CD4-positive, alpha-beta T cell treated with Interleukin-15 for 4 hours (primary cell): ENCODE measurements at places on chromosomes 2 and 18.

DNA sequence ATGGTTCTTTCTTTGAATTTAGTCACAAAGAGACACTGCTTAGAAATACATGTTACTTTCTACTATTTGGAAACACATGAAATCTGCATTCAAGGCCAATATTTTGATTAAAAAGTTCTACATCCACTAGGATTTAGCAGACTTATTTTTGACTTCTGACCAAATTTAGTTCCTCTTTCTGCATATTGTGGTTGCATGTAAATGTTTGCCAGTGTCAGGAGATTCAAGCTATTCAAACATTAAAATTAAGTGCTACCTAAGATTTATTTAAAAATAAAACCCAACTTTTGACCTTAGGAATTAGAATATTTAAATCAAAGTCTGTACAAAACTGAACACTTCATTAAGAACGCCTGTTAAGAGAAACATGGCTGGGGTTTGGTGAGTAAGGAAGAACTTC, 891.1 kb downstream of the CPS1 start:
- DNase-seq, result no peak

- DNase-seq, result no peak
These were observed 1132.9 kb upstream of the ZEB2 start for GRCh38 chr2:145652571-145653545.

DNA sequence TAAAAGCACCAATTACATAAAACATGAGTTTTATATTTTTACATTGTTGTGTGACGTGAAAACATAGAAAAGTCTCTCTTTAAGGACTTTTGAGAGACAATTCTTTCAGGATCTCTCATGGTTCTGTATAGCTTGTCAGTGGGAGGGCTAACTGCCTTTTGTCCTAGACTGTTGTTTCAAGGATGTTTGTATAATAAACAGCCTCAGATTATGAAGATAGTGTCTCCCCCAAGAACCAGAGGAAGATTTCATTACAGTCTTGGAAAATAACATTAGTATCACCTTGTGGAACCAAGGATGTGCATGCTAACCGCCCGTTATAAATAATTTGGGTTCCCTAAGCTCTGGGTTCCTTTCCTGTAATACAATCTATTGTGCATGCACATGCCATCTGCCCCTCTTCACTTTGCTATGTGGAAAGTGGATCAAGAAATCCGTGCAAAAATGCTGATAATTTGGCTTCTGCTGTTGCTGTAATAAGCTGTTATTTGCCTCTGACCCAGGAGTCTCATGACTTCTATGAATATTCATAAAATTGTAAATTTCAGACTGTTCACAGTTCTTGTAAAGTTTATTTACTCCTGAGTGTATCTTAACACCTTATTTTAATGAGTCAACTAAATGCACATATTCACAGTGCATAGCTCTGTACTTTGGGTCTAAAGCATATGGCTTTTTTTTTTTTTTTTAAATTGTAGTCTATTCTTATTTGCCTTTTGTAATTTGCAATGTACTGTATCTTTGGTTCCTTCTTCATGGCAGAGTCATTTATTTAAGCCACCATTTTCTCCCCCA, 265.5 kb downstream of the PTH2R start:
- DNase-seq, result no peak

DNA sequence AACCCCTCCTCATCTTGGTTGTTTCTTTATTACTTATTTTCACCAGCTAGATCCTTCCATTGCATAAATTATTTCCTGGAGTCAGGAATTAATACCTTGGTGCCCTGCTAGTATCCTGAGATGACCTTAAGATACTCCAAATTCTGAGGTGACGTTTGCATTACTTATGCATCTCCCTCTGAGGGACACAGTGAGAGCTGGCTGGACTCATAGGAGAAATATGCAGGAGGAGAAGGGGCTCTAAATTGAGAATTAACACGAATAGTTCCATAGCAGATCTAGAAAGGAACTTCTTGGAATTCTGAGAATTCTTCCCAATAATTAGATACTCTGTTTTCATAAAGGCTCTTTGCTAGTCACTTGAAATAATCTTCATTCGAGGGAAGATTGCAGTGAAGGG, 310.6 kb upstream of the ZEB2 start:
- DNase-seq, result no peak

DNA sequence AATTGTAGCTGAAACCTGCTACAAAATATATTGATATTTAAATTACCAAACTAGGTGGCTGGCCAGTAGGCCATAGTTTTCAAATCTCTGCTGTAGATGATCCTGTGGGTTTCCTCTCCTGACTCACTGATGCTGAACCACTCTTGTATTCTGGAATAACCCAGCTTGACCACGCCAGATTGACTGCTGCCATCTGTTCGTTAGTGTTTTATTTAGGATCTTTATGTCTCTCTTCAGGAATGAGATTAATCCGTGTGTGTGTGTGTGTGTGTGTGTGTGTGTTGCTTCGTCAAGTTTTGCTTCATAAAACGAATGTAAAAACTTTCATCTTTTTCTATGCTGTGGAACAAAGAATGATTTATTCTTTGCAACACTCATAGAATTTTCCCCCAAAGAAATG, 187.1 kb downstream of the DYSF start:
- DNase-seq, result no peak

DNA sequence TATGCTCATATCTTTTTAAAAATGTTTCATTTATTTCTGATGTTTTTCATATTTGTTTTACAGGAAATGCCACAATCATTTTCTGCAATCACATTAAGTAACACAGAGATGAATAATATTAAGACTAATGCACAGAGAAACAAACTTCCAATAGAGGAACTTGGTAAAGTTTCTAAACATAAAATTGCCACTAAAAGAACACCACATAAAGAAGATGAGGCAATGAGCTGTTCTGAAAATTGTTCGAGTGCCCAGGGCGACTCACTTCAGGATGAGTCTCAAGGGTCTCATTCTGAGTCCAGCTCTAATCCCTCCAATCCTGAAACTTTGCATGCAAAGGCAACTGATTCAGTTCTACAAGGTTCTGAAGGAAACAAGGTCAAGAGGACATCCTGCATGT, 70.4 kb downstream of the APLF start:
- no peak for DNase-seq

DNA sequence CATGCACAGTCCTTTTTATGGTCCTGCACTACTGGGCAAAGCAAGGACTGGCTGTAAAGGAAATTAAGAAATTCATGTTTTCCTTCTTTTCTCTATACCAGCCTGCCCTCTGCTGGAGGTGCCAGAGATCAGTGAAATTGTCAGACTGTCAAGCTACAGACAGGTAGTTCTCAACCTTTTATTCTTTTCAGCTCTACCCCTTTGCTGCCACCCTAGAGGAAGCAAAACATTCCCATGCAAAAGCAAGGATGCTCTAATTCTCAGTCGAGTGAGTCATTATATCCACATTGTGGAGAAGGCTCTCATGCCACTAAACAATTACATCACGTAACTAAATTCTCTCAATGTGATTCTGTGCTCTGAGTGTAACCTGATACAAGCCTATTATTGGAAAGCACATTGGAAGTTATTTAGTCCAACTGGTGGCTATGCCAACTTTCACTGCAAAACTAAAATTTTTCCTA, 25.0 kb upstream of the RAPGEF4 start:
- peak; percentile 33 for DNase-seq

DNA sequence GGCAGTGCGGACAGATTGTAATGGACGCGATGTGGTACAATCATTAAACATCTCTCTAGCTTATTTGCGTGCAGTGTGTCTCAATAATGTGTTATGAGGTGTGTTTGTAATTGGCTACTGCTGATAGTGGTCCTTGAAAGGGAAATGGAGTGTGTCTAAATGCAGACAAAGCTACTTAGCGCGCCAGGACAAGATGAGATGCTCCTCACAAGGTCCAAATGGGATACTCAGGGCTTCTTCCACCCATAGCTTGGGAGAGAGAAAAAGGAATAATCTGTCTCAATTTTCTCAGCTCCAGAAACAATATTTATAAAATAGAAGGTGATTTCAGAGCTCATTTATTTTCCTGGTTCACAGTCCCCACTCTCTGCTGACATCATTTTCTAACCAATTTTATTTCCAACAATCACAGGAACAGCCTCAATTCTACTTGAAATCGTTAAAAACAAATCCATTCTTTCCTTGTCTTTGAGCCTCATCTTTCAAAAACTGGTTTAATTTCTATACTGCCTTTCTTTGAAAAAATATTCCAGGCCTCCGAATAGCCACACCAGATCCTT, 28.5 kb downstream of the GALNT14 start:
- DNase-seq, result no peak

GRCh38 chr2:175883586-175884194, 118.4 kb downstream of the LNPK start:
- no peak for DNase-seq

DNA sequence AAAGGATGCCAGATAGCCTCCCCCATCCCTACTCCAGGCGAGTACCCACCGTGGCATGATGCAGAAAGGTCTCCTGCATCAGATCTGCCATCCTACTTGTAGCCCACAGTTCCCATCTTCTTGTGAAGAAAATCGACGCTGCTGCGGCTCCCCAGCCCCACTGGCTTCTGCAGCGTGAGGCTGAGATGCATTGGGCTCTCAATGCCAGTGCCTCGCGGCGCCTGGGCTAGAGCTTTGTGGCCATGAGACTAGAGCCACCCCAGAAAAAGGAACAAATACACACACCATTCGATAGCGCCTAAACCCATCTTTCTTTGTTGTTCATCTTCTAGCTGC, 2.8 kb downstream of the NOL4 start:
- no peak for DNase-seq

DNA sequence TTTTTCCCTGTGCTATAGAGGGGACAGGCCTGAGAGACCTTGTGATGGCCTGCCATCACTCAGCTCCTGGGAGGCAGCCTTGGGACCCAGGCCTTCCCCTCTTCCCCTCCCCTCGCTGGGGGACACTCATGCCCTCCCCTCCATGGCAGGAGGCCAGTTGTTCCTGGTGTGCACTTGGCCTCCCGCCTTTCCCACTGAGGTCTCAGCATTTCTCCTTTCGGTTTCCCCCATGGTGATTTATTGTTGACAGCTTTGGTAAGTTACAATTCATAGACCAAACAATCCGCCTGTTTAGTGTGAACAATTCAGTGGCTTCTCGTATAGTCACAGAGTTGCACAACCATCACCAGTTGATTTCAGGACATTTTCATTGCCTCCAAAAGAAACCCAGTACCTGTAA, 10.2 kb upstream of the CNDP1 start:
- no peak for DNase-seq

DNA sequence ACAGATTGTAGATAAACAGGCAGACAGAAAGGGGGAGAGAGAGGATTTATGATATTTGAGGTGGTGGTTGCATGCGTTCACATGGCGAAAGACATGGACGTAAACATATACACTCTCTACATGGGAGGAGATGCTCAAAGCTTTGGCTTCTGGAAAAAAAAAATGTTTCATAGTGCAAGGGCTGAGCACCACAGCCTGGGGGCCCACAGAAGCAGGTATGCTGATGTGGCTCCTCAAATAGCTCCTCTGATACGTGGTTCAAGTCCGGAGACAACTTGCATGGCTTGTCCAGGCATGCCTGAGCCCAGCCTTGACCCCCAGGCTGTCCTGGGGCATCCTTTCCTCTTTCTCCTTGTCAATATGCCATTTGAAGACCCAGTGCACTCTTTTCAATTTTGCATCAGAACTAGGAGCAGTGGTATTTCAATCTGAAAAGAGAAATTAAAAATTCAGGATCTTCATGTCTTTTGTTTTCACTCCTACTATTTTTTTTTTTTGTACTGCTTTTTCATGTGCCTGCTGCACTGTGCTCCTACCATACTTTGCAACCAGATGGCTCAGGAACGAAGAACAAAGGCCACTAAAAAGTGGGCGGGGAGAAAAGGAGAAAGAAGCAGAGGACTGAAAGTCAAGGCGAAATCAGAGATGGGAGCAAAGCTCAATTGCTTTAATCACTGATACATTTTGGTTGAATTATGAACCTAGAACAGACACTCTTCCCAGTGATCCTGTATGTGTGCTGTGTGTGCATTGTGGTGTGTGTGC, 495.7 kb upstream of the TCF4 start:
- no peak for DNase-seq

DNA sequence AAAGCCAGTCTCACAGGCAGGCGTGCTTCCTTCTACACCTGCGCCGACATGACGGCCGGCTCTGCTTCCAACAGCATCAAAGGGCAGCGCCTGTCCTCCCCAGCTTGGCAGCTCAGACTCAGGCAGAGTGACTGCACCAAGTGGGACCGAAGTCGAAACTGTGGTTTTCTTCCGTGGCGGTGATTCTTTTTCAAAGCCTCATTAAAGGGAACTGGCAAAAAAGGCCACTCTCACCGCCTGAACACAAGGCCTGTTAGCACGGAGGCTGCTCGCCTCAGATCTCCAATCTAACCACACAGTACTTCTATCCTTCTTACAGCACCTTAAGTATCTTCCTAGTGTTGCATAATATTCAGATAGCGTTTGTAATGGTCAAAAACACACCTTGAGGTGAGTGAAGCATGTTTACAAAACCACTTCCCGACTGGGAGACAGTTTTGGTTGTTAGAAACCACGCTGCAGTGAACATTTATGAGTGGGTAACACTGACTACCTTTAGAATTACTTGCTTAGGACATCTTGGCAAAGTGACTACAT, 236.4 kb downstream of the HDAC4 start:
- peak; percentile 27 for DNase-seq

GRCh38 chr2:148590612-148591011, 53.9 kb upstream of the EPC2 start:
- DNase-seq, result no peak

- DNase-seq, result no peak
These were observed 126.2 kb downstream of the NR4A2 start for GRCh38 chr2:156206355-156206754.

DNA sequence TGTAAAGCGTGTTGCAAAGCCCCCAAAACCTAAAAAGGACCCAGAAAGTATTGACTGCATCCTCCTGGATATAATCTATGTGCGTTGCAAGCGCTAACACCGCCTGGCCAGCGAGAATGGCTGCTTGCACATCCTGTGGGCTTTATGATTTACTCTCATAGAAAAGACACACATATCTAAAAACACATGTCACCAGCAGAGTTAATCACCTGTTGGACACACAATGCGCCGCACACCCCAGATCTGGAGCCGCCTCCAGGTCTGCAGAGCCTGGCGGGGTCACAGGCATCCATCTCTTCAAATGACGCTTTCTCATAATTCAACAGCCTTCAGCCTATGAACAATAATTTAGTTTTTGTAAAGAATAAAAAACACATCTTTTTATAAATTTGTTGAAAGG, 186.5 kb downstream of the RTP5 start:
- no peak for DNase-seq

- DNase-seq, result no peak
These were observed 157.9 kb downstream of the ADCYAP1 start for GRCh38 chr18:1062588-1062987.

- DNase-seq, result no peak
These were observed 179.6 kb downstream of the SATB2 start for GRCh38 chr2:199278099-199278498.

GRCh38 chr2:72956050-72956395, 38.7 kb downstream of the EMX1 start:
- no peak for DNase-seq

- DNase-seq, result no peak
These were observed 124.6 kb upstream of the CREB1 start for GRCh38 chr2:207405150-207405549.

- DNase-seq, result no peak
These were observed 34.3 kb downstream of the CCDC68 start for GRCh38 chr18:54924948-54925347.

- DNase-seq, result no peak
These were observed 237.5 kb upstream of the PXDN start for GRCh38 chr2:1981850-1982249.

- no peak for DNase-seq
These were observed 66.0 kb upstream of the FAM136A start for GRCh38 chr2:70367722-70368323.
